ENCODE measurements at places on chromosomes 13 and 19.

- DNase-seq: no peak
Observed at GRCh38 chr19:50206191-50206590, 2.8 kb downstream of the MYH14 start.

DNA sequence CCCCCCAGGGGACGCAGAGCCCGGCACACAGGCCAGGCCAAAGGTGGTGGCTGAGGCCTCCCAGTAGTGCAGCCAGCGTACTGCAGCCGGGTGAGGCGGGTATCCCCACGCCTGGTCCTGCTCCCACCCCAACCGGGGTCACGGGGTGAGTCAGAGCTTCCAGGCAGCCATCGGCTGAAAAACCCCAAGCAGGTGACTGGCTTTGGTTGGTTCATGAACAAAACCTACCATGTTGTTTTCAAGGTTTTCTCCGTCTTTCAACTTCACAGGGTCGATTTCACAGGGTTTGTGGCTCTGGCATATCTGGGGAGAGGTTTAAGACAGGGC, 42.1 kb upstream of the C13orf46 start:
- DNase-seq: peak; percentile 14

DNA sequence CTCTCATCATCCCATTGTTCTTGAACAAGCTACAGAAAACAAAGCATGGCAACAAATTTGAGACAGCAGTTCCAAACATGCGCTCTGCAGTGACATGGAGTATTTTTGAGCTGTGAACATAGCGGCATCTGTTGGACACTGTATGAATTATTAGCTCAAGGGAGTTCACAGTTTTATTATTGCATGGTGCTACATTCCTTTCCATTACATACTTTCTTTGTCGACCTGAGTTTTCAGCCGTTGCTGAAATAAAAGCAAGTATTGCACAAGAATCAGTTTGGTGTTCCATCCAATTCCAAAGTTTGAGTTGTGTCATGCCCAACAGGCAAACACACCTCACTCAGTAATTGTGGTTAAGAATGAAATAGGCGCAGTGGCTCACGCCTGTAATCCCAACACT, 30.1 kb upstream of the METTL21C start:
- DNase-seq: no peak

DNA sequence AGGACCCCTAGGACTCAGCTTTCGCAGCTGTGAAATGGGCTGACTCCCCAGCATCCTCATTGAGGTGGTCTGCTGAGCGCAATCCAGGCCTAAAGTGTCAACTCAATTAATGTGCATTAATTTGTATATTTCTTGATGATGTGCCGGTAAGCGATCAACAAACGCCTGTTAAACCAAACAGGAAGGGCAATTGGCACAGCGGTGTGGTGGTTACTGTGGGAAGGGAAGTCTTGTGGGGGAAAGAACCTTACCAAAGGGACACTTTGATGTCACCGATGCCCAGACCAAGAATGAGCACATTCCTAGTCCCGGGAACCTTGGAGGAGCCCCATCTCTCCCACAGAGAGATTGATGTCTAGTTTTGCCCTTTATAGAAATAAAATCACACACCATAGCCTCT, 1.6 kb downstream of the JAK3 start:
- DNase-seq: no peak

GRCh38 chr19:31338069-31338776, 11.0 kb downstream of the TSHZ3 start:
- no peak for DNase-seq

DNA sequence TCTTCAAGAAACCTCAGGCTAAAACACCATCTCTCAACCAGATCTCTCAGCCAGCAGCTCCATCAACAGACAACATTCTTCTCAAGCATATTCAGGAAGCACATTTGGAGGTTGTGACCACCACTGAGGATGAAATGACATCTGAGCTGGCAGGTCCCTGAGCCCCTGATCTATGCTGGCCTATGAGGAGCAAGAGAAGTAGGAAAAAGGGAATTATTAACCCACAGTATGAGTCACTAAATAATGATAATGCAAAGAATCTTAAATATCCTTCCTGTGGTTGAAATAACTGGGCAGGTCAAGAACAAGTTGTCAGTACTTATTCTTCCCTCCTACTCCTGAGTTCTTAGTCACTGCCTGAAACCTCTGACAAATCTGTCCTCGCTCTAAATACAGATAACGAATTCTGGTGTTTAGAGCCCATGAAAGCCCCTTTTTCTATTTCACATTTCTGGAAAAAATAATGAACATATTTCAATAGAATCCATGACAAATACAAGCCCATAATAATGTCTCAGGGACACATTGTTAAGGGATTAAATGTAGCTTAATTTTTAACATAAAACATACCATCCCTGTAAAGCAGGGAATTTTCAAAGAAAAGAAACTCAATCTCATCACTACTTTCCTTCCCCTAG, 225.8 kb upstream of the IRS2 start:
- no peak for DNase-seq

Data from stimulated activated CD8-positive, alpha-beta memory T cell treated with anti-CD3 and anti-CD28 coated beads, Interleukin-2, amount 100 ng/mL, for 48 hours (primary cell).